A549 (cell line): ENCODE measurements at places on chromosomes 2 and 18.

GRCh38 chr2:56456791-56457190 lies 273.0 kb downstream of the CCDC85A start:
- DNase-seq, result no peak

DNA sequence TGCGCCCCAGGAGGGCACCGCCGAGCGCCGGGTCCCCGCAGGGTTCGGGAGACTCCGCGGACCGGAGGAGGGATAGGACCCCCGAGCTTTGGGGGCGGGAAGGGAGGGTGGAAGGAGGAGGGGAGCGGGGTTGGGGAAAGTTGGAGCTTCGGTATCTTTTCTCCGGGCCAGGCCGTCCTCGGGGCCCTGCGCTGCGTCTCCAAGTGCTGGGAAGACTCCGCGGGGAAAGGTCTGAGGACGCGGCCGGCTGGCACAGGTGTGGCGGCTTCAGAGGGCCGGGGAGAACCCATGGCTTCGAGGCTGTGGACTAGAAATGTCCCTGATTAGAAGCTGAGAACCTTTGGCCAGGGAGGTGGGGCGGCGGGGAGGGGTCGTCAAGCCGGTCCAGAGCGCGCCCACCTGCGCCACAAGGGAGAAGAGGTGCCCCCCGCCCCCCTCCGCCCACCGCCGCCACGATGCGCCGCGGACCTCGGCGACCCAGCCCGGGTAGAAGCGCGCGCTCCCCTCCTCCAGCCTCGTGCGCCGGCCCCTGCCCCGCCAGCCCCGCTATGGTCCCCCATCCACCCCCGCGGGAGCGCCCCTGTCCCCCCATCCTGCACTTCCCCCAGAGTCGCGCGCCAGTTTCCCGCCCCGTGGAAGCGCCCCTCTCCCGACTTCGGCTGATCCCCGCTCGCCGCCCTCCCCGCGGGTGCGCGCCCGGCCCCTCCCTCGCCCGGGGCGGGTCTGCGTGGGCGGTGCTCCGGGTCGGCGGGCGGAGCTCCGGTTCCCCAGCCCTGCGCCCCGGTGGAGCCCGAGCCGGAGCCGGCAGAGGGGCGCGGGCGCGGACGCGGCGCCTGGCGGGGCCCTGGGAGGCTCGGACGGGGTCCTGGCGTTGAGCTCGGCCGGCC lies at the start of gene SNTG2:
Gene SNTG2, plus strand, starts transcription at position 770 of the 887 bp plus-strand sequence. CDS start 148 bp downstream, outside the sequence.
- no peak for DNase-seq

GRCh38 chr2:181723731-181724130 lies 43.4 kb upstream of the NEUROD1 start:
- DNase-seq, result no peak

DNA sequence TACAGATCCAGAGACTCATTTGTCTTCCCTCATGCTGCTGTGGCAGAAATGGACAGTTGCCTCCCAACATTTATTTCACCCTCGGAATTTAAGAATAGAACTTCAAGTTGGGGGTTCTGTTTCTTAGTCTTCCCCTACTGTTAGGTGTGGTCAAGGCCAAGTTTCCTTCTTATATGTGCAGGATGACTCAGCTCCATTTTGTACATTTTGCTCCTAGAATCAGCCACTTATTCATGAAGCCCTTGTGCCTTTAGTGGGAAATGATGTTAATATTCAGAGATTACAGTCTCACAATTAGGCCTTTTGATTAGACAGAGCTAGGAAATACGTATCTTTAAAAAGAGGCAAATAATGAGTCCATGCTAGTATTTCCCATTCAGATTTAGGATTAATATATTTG lies 46.2 kb upstream of the ELOA2 start:
- no peak for DNase-seq

DNA sequence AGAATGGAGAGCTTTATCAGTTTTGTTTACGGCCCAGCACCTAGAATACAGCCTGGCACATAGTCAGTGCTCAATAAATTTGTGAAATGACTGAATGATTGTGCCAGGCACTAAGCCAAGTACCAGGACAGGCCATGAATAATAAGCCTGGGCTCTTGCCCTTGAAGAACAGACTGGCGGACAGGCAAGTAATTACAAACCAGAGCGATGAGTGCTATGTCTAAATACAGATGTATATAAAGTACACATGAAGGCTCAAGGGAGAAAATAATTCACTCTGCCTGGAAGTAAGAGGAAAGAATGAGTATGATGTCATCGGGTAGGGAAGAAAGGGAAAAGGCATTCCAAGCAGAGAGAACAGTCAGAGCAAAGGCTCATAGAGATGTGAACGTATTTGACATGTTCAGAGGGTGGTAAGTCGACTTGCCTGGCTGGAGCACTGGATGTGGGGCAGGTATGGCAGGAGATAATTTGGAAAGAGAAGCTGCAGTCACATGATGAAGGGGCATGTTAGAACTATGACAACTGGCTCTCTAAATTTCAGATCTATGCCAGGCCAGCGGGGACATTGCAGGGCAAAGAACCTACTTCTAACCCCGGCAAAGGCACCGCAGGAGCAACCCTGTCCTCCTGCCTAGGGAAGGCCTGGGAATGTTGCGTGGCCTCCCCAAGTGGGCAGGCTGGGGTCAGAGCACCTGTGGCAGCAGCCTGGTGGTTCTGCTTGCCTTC lies 119.1 kb upstream of the STPG4 start:
- peak; percentile 29 for DNase-seq

DNA sequence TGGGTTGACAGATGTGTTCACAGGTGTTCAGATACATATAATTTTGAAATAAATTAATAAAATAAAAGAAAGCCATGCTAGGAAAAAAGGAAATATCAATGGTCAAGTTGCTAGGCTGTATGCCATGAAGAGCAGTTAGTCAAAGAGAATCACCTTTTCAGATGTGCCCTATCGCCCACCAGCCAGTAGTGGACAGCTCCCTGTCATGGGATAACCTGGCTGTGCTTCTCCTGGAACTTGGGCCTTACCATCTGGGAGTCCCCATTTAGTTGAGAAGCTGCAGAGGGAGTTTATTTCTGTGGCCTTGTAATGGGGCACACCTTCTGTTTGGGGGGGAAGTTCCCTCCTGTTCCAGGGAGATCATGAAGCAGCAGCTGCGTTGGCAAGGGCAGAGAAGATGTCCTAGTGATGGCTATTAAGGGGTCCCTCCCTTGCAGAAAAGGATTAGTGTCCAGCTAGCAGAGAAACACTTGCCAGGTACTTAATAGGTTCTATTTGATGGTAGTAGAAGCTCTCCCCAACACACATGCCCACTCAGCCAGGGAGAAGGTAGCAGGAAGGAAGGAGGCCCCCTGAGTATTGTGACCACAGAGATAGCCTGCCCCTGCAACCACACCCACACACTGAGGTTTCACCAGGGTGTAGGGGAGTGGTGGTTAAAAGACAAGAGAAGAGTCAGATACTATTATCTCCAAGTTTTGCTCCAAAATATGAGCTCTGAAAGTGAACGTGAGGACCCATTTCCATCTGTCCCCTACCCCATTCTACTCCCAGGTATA lies 117.7 kb downstream of the B3GNT2 start:
- no peak for DNase-seq

DNA sequence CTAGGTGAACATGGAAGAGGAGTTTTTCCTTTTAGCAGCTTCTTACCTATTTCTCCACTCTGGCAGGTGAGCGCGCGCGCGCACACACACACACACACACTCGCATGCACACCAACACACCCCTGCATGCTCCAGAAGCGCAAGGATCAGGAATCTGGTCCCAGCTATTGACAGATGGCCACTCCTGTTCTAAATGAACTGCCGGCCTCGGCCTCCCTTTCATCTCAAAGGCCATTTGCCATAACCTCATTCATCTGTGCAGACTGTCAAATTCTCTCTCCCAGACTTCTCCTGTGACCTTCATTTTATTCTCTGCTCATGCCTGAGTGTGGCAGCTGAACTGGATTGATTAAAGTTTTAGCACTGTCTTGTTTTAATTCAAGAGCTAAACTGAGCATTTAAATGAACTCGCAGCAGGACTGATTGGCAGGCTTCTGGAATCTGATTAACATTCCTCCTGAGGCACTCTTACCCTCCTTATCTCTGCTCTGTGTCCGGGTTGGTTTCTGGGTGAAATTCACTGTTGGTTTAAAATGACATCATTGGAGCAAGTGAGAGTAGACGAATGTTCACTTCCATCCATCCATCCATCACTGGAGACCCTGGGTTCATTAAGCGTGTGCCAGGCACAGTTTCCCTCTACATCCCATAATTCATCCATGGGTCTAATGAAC lies 58.8 kb downstream of the FECH start:
- no peak for DNase-seq

GRCh38 chr2:47070155-47070919 lies 84.8 kb downstream of the STPG4 start:
- no peak for DNase-seq

DNA sequence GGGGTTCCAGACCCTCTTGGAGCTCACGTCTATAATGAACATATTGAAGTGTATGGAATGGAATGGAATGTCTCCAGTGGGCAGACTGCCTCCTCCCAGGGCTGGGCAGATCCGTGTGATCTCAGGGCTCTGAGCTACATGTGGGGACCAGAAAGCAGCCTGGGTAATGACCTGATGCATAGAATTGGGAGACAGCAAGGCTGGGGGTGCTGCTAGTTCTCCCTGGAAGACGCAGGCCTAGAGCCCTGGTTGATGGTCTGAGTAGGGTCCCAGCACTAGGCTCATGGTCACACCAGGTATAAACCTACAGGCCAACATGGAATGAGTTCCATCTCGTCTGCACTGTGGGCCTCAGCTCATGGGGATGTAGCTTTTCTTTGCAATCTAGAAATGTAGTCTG lies 46.7 kb downstream of the ACAA2 start:
- no peak for DNase-seq

GRCh38 chr2:181832015-181832414 lies 59.5 kb upstream of the ITPRID2 start:
- DNase-seq, result no peak

DNA sequence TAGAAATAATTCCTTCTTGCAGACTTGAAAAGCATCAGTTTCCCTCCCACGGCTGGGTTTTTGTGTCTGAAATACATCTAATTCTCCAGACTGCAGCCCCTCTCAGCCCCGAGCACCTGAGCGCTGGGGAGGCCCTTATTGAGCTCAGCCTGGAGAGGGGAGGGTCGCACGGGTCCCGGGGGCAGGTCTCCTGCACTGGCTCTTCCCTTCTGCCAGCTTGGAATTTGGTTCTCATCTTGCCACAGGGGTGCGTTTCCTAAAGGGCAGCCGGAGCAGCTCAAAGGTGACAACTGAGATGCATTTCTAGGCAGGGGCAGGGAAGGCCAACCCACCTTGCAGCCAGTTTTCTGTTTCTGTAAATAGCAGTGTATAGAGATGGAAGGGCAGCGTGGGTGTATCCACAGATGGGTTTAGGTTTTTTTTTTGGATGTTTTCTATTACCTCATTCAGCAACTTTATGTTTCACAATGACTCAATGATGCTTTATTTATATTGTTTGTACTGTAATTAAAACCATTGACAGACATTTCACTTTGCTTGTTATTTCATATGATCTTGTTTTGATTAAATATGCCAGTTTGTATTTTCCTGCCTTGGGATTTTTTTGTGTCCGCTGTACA lies 37.0 kb downstream of the GBX2 start:
- DNase-seq, result no peak

DNA sequence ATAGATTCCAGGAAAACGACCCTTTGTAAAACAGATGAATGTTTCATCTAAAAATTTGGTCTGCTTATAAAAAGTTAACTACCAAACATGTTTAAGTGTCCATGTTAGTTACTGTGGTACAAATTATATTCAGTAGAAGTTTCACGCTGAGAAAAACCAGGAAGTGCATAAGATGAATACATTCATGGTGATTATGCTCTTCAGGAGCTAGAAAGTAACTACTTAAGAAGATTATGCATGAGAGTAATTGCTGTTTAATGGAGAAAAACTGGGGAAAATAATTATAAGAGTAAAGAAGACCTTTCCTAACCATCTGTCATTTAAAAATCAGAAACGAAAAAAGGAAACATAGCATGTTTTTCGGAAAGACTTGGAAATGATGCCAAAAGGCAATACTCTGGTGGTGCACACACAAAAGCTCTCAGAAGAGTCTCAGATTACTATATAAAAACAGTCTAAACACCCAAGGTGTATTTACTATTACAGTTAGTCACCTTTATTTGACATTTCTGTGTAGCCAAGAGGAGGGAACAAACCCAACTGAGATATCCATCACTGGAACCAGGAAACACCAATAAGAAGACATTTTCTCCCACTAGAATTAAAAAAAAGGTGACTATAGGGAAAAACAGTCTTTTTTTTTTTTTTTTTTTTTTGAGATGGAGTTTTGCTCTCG lies 38.8 kb upstream of the METTL21A start:
- no peak for DNase-seq

DNA sequence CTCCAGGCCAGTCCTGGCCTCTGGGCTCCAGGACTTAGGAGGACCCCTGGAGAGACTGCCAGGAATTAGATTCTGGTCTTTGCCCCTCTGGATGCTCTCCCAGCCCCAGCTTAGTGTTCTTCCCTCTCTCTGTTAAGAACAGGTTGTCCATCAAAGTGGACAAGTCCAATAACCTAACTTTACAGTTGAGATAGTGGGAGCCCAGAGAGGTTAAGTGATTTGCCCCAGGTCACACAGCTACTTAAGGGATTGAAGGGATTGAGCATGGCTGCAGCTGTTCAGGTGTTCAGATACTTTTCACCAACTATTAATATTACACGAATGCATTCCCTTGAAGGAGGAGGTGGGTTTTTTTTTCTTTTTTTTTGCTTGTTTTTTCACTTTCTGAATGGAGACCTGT lies 57.6 kb downstream of the EDAR start:
- DNase-seq, result no peak

DNA sequence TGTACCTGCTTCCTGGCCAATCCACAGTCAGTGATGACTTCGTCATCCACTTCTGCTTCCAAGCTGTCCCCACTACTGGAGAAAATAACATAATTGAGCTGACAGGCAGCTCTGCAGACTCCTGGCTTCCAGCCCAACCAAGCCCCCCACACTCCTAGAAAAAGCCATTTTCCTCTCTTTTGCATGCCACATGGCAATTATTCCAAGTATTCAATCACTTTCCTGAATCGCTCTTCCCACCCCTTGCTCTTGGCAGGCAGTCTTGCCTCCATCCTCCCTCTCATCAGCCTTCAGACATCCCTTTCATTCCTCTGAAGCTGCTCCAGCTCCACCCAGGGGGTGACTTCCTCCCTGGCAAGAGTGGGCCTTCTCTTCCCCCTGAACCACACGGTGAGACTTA lies 14.3 kb upstream of the ST8SIA5 start:
- no peak for DNase-seq

GRCh38 chr2:108833219-108833618 lies 46.6 kb downstream of the CCDC138 start:
- DNase-seq, result no peak

DNA sequence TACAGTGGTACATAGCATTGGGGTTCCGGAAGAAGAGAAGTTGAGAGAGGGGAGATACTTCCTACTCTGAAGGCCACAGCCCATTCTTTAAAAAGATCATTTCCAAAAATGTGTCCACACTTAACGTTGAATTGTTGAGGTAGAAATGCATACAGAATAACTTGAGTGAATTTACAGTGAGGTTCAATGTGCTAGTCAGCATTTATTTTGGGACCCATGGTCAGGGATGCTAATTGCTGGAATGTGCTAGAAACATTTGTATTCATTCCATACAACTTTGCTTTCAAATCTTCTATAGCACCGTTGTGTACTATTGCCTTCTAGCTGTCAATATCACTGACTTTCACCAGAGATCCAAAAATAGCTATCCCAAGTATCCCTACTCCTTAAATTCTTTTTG lies 325.9 kb downstream of the SATB2 start:
- DNase-seq, result no peak
